ENCODE measurements at places on chromosomes 3 and 15.

DNA sequence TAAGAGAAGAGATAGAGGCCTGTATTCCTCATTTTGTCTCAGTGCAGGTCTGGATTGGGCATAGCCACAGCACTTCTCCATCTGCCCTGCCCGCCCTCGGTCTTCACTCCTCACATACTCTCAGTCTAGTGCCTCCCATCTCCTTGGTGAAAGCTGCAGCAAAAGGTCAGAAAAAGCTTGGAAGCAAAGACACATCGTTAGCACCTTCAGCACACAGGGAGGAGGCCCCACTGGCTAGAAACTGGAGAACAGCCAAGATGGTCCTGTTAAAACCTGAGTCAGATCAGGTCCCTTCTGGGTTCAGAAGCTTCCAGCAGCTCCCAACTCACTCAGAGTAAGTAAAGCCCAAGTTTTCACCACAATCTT lies 1.6 kb upstream of the KLF15 start:
- DNase-seq: no peak

DNA sequence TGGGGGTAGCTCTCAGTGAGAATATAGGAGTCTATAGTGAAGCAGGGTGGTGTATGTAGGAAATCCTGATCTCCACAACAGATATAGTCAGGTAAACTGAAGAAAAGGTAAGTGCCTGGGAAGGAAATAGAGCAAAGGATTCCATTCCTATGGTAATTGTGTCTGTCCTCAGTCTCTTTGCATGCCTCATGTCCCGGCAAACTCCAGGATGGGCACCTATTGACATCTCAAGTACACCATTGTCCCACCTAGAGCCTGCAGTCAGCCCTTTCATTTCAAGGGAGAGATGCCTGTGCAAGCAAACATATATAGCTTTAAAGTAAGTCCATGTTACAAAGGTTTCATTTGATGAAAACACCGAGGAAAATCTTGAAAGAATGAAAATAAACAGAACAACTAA lies 257.7 kb upstream of the AZI2 start:
- no peak for DNase-seq

DNA sequence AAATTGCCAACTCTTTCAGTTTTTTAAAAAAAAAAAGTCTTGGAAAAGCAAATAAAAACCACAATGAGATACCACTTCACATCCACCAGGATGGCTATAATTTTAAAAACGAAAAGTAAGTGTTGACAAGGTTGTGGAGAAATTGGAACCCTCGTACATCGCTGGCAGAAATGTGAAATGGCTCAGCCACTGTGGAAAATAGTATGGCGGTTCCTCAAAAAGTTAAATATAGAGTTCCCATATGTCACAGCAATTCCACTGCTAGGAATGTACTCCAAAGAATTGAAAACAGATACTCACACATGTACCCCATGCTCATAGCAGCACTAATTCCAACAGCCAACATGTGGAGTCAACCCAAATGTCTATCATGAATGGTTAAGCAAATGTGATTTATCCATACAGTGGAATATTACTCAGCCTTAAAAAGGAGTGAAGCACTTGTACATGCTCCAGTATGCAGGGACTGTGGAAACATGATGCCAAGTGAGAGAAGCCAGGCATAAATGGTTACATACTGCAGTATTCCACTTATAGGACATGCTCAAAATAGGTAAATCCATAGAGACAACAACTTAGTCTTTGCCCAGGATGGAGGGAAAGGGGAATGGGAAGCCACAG lies 73.8 kb upstream of the PCSK6 start:
- no peak for DNase-seq

DNA sequence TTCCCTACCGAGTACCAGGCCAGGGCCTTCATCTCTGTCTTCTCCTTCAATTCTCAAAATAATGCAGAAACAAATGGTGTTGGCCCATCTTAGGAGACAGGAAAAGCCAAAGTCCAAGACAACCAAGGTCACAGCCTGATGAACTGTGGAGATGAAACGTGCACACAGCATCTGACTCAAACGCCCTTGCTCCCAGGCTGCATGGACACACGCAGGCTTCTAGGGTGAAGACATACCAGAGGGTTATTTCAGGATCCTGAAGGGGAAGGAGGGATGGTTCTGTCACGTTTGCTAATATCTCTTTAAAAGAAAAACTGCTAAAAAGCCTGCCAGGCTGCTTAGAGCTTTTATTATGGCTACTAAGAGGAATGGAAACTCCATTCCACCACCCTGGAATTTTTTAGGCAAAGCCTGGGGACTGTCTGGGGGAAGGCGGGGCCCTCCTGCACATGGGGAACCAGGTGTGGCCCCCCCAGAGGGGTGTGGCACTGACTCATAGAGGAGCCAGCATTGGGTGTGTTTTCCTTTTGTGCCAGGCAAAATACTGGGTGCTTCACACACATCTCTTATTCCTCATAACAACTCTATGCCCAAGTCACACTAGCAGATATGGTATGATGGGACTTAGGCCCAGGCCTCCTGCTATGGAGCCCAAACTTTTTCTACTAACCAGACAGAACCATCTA lies 62.9 kb downstream of the UMPS start:
- DNase-seq: no peak

- DNase-seq: no peak
Measured at GRCh38 chr3:164470471-164470870, 607.8 kb downstream of the SI start.

DNA sequence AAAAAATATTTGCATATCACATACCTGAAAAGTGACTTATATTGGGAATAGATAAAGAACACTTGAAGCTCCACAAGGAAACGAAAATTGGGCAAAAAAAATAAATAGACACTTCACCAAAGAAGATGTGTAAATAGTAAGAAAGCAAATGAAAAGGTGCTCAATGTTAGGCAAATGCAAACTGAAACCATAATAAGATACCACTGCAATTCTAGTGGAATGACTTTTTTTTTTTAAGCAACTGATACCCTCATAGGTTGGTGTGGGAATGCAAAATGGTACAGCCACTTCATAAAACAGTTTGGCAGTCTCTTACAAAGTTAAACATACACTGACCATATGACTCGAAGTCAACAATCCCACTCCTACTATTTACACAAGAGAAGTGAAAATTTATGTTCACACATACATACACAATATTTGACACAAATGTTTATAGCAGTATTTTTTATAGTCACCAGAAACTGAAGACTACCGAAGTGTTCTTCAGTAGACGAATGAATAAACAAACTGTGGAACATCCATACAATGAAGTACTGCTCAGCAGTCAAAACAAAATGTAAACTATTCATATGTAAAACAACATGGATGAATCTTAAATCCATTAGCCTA lies 176.3 kb downstream of the ZMAT3 start:
- no peak for DNase-seq

- no peak for DNase-seq
Measured at GRCh38 chr3:49298511-49298910, 21.5 kb upstream of the C3orf62 start.

GRCh38 chr15:96505014-96505413 lies 174.5 kb downstream of the NR2F2 start:
- no peak for DNase-seq

DNA sequence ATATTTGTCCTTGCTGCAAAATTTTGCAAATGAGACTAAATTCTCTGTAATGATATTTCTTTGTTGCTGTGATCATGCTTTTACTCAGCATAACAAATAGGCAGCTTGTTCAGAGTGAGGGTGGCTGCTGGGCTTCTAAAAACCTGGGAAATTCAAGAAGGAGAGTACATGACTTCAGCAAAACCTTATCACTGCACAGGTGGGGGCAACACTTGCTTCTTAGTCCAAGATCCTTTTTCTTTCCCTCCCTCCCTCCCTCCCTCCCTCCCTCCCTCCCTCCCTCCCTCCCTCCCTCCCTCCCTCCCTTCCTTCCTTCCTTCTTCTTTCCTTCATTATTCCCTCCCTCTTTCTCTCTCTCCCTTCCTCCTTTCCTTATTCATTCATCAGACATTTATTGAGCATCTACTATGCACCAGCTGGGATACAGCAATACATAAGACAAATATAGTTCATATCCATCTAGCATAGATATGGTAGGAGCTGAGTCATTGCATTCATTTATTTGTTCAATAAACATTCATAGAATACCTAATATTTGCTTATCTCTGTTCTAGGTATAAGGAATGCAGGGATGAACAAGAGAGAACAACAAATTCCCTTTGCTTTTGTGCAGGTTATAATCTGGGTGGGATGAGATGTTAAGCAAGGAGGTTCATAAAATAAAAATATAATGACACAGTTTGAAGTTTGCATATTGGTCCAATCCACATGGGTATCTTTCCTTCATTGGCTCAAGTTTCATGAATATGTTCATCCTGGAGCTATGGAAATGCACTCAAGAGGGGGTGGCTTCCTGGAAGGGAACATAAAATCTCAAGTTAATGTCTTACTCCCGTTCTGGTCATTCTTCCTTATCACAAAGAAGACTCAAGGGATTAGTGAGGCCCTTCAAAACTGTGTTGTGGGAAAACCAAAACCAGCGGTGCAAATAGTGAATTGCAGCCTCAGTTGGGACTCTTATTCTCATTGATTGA lies 210.7 kb downstream of the PDCD6IP start:
- no peak for DNase-seq

DNA sequence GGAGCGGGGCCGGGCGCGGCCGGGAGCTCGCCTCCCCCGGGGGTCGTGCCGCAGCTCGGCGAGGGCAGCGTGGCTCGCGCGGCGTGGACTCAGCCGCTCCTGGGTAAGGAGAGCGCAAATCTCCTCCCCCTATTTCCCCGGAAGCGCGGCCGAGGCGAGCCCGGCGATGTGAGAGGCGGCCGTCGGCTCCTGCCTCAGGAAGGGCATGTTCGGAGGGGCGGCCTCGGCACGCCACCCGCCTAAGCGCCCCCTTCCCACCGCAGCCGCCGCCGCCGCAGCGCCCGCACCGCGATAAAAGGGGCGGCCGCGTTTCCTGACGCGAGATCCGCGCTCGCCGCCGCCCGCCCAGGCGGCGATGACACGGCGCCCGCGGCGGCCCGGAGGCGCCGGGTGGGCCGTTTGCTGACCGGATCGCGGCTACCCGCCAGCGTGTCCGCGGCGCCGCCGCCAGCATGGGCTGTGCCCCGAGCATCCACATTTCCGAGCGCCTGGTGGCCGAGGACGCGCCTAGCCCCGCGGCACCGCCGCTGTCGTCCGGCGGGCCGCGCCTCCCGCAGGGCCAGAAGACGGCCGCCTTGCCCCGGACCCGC lies at the start of gene PDE8A:
TSS of gene PDE8A (plus strand) at position 146 of the 590 bp plus-strand sequence. CDS start at position 453, 307 bp downstream.
- peak; percentile 40 for DNase-seq

DNA sequence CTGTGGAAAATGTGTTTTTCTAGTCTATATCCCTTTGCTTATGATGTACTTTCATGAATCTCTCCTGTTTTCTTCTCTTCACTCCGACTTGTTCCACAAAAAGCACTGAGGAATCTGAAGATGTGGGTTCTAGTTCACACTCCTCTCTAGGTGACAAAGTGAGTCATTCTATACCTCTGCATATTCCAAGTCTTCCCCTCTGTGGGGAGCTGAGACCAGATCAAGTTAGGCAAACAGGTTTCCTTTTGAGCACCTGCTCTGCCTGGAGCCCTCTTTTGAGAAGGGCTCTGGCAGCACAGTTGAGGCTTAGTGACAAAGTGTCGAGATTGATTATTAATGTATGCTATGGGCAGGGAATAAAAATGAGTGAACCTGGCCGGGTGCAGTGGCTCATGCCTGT lies 82.4 kb upstream of the VGLL4 start:
- DNase-seq: no peak

DNA sequence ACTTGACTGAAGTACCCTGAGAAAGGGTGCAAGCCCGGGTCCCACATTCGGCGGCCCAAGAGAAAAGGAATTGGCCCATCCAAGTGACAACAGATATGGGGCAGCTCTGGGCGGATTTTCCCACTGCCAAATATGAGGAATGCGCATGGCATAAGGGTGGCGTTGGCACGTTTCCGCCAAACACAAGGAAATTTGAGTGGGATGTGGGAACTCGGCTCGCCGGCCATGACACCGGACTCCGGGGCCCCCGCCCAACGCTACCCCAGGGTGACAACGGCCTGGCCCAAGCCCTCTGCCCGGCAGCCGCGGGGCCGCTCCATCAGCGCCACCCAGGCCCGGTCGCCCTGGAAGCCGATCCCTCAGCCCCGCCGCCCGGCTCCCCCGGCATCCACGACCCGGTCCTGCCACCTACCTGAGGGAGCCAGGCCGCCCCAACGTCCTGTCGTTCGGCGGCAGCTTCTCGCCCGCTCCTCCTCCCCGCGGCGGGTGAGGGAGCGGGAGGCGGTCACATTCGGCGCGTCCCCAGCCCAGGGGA lies 449 bp downstream of the RAF1 start:
- DNase-seq: no peak

- DNase-seq: no peak
Measured at GRCh38 chr3:128210711-128211110, 57.4 kb downstream of the EEFSEC start.

DNA sequence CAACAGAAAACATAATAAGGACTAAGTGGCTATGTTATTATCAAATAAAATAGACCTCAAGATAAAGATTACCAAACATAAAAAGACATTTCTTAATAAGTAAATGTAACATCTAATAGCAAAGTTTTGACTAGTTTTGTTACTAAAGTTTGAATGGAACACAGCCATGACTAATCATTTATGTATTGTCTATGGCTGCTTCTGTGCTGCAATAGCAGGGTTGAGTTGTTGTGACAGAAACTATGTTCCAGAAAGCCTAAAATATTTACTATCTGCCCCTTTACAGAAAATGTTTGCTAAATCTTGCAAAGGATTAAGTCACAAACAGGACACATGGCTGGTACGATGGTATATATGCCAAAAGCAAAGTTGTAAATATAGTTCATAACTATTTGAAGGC lies 37.9 kb upstream of the MYH15 start:
- no peak for DNase-seq

GRCh38 chr15:89556413-89557262 lies 18.6 kb upstream of the TICRR start:
- peak; percentile 82 for DNase-seq

- DNase-seq: no peak
Measured at GRCh38 chr15:84649706-84650105, 4.4 kb downstream of the WDR73 start.

DNA sequence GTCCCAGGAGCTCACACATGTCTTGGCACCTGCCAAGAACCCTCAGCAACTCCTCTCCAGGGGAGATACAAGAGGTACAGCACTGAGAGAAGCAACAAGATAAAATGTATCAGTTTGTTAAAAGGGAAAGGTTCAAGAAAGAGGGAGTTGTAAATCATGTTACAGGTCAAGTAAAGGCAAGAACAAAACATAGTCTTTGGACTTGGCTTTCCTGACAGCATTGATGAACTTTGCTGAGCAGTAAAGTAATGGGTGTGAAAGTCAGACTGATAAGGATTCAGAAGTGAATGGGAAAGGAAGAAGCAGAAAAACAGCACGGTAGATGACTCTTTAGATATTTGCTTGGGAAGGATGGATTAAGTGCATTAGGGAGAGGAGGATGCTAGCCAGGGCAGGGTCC lies 27.1 kb downstream of the MBNL1 start:
- no peak for DNase-seq

- DNase-seq: no peak
Measured at GRCh38 chr3:187832202-187832601, 86.9 kb upstream of the BCL6 start.

GRCh38 chr15:80072285-80072994 lies 13.0 kb downstream of the ZFAND6 start:
- DNase-seq: peak; percentile 68
